ENCODE measurements at places on chromosomes 7 and 10.

DNA sequence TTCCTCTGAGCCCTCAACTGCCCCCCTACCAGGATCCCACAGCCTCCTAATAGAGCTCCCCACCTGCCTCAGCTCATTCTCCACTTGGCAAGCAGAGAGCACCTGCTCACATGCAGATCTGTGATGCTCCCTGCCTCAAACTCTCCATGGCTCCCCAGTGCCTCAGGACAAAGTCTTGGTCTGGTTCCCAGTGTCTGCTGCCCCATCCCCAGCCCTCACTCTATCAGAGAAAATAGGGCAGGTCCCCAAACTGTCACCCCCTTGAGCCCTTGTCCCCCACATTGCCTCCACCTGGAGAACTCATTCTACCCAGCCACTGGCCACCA, 20.8 kb upstream of the ELN start:
- DNase-seq, result peak; percentile 10
- no peaks in the 10 kb centered on the region for H3K36me3 ChIP-seq
- H3K4me3 ChIP-seq, result no peak overlapping the region
- peaks cover 20% of the 10 kb centered on the region for H3K4me1 ChIP-seq

DNA sequence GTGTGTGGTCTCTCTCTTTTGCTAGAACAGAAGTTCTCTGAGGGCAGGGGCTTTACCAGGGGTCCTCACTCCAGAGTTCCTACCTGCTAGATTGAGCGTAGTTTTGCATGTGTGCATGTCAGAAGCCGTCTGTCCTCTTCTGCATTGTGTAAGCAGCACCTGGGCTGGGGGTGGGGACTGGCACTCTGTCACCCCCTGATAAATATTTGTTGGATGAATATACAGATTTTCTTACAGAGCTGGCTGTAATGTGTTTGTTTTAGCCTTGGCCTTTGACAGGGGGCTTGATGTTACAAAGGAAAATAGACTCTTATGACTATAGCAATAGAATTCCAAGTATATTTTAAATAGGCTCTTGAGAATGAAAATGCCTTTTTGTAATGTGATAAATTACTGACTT, 46.6 kb downstream of the WDR37 start:
- no peak overlapping the region for H3K4me3 ChIP-seq
- no peak overlapping the region for H3K27ac ChIP-seq
- H3K4me1 ChIP-seq, result peaks cover 8% of the 10 kb centered on the region
- peaks cover 57% of the 10 kb centered on the region for H3K36me3 ChIP-seq
- DNase-seq, result no peak

- no peak overlapping the region for H3K4me3 ChIP-seq
- H3K4me1 ChIP-seq, result no peaks in the 10 kb centered on the region
- no peaks in the 10 kb centered on the region for H3K36me3 ChIP-seq
- H3K27ac ChIP-seq, result no peak overlapping the region
- H3K27me3 ChIP-seq, result no peaks in the 10 kb centered on the region
Measured at GRCh38 chr7:72540106-72540611, 128.0 kb upstream of the CALN1 start.

DNA sequence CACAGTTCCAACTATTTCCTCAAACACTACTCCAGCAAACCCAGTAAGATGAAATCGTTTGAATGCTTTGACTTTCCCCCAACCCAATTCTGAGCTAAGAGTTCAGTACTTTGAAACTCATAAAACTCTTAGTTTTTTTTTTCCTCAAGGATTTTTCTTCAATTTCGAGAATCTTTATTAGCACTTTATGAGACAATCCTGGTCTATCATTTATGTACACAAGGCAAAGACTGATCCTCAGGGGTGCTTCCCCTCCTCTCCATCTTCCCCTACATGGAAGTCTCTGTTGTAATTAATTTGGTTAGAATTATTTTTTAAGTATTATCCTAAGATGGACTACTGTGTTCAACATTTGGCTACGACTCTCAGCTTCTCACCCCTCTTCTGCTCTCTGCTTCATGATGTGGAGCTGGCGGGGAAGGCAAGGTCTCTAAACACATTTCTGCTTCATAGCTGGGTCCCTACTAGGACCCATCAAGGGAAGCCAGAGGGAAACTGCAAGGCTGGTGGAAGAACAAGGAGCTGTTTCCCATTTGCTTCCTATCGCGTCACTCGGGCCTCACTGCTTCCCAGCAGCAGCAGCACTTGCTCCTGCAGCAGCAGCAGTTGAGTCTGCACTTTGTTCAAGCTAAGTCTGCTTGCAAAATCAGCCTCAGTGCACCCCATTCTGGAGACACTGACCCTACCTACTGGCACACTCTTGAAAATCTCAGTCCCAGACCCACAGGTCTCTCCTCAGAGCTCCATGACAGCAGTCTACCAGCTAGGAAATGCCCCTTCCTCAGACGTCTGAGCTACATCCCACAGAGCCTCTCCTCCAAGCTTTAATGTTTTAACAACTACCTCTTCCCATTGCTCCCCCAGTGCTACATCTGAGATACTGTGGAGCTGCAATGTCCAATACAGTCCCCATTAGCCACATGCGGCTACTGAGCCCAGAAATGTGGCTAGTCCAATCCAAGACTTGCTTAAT, 90.0 kb downstream of the CHCHD3 start:
- no peaks in the 10 kb centered on the region for H3K36me3 ChIP-seq
- H3K4me1 ChIP-seq, result peaks cover 11% of the 10 kb centered on the region
- no peak overlapping the region for H3K4me3 ChIP-seq
- no peak overlapping the region for H3K27ac ChIP-seq
- DNase-seq, result peak; percentile 69
- H3K27me3 ChIP-seq, result no peaks in the 10 kb centered on the region

- H3K4me3 ChIP-seq, result no peak overlapping the region
- DNase-seq, result no peak
- no peaks in the 10 kb centered on the region for H3K4me1 ChIP-seq
Measured at GRCh38 chr10:10492420-10492819, 525.3 kb upstream of the CELF2 start.

DNA sequence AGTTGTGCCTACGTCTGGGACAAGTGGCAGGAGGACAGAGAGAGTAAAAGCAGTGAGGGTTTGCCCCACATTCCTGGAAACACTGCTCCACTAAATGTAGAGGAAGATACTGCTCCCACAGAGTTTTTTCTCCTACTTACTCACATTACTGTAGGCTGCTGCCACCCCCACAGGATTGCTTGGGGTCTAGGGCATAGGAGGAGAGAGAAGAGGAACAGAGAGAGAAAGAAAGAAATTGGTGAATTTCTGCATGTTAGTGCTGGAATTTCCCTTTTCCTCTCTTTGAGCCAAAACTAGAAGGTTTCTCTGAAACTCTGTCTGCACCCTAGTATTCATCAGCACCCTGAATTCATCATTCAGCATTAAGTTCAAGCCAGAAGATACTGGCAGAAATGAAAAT, 397.9 kb downstream of the INHBA start:
- no peak for DNase-seq
- no peaks in the 10 kb centered on the region for H3K4me1 ChIP-seq
- H3K36me3 ChIP-seq, result no peaks in the 10 kb centered on the region
- H3K4me3 ChIP-seq, result no peak overlapping the region
